PC-9 (cell line): ENCODE measurements at places on chromosomes 13 and 19.

DNA sequence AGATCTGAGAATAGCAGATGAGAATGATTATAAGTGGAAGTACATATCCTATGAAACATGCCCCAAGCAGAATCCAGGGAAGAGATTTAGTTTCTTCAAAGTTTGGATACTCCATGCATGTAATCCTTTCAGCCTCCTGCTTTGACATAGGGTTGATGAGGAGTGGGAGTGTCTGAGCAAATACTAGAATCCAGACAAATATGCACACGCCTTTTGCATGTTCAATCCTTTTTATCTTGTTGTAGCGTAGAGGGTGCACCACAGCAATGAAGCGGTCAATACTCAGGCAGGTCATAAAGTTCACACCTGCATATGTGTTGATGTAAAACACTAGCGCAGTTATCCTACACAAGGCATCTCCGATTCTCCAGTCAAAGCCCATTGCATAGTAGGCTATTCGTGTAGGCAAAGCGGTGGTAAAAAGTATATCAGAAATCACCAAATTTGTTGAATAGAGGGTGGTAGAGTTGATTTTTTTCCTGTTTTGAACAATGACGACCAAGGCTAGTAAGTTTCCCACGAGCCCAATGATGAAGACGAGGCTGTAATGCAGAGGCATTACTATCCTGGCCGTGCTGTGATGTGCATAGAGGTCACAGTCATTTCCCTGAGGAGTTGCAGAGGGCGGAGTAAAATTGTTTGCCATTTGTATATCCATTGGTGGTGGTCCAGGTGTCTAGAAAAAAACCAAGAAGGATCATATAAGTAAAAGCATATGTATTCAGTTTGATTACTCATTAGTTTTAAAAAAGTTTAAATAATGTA, 11.5 kb downstream of the GPR183 start:
- no peak for DNase-seq

DNA sequence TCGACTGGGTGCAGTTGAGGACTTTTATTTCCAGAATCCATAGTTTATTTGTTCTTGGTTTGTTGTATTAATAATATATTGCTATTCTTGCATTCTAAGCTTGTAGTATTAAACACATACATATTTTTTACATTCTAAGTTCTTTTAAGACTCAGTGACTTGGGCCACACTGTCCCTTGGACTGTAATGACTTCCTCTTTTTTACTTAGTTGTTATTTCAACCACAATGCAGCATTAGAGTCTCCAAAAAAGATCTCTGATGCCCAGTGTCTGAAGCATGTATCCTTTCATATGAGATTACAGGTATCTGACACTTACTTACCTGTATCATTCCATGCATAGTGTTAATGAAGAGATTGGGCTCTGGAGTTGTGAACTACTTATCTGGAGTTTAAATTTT, 864.9 kb upstream of the PCDH20 start:
- DNase-seq: no peak

DNA sequence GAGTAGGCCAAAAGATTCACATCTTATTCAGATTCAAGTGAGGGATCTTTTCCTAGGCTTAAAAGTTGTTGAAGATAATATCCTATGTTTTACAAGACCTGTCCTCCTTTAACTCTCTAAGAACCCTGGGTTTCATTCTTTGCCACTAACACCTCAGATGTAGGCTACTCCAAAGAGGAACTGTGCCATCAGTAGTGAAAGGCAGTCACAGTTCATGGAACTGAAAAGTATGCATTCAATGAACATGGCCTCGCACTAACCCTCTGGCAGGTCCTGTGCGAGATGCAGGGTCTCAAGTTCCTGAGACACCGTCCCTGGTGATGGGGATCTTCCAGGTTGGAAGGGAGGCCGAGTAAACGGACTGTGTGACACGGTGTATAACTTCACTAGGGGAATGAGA, 4.3 kb downstream of the LGALS14 start:
- DNase-seq: no peak

GRCh38 chr13:98454389-98454881, 122.5 kb downstream of the STK24 start:
- no peak for DNase-seq

GRCh38 chr13:66663711-66664110, 566.4 kb downstream of the PCDH9 start:
- no peak for DNase-seq

DNA sequence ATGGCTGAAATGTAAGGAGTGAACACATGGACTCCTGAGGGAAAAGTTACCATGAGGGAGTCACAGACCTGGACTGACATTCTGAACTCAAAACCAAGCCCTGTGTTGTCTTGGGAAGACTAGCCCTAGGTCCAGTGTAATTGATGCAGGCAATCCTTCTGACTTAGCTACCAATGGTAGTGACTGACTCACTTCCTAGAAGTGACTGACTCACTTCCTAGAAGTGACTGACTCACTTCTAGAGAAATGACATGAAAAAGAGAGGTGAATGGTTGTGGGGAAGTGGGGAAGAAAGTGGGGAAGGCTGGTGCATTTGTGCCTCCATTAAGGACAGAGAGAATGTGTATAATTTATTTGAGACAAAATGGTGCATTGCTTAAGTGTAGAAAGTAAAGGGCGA, 49.9 kb downstream of the EDNRB start:
- DNase-seq: no peak

- no peak for DNase-seq
Measured at GRCh38 chr19:32407004-32407992, 1.7 kb downstream of the DPY19L3 start.

GRCh38 chr19:3669082-3669946, 31.0 kb downstream of the PIP5K1C start:
- DNase-seq: no peak

- DNase-seq: no peak
Measured at GRCh38 chr19:45119582-45119981, 26.6 kb downstream of the PPP1R37 start.

DNA sequence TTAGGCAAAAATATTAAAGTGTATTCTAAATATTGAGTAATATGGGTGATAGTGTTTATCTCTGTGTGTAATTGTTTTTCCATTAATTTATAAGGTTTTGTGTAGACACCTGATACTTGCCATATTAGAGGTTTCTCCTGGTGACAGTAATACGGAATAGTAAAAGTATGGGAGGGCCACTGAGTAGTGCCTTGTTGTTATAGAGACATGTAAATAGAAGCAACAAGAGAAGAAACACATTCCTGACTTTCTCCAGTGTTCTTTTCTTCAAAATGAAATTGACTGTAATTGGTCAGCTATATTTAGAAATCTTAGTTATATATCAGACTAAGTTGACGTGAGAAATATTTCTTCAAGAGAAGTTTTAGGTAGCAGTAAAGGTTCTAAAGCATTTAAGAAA, 18.5 kb downstream of the RNASEH2B start:
- DNase-seq: no peak

DNA sequence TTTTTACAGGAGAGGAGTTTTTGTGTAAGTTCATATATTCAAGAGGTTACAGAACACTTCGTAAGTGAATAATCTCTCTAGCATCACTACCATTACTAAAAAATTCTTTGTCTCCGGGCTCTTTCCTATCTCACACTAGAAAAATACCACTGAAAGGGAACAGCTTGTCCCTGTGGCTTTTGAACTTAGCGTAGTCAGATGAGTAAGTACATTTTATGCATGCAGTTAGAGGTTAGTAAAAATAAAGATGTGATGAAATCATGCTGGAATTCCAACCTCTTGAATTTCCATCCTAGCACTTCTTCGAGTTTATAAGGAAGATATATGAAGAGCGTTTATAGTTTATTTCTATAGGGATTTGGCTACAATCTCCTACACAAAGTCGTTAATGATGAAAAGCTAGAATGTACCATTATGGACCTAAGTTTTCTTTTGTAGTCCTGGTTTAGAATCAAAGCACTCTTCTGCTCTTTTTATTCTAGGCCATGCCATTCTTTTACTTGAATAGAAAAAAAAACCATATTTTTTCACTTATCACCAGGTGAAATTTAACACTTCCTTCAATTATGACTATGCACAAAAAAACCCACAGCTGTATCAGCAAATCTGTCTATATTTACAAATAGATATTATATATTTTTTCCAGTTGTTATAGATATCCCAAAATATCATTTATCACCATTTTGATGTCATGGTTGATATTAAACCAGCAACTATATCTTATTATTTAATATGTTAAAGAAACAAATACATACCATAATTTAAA, 139.9 kb upstream of the PCDH9 start:
- no peak for DNase-seq

- DNase-seq: no peak
Measured at GRCh38 chr19:40689339-40690049, 957 bp downstream of the NUMBL start.

DNA sequence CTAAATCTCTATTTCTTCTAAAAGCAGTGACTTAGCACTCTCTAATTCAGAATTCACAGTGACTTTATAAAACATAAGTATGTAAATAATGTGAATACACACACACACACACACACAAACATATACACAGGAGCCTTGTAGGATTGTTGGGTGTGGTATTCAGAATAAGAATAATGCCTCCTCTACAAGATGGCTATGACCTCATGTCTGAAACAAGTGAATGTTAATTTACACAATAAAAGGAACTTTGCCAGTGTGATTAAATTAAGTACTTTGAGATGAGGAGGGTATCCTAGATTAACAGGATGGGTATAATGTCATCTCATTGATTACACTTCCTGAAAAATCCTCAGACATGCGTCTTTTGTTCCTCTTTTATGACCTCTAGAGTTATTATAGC, 234.6 kb downstream of the SLITRK6 start:
- DNase-seq: no peak

DNA sequence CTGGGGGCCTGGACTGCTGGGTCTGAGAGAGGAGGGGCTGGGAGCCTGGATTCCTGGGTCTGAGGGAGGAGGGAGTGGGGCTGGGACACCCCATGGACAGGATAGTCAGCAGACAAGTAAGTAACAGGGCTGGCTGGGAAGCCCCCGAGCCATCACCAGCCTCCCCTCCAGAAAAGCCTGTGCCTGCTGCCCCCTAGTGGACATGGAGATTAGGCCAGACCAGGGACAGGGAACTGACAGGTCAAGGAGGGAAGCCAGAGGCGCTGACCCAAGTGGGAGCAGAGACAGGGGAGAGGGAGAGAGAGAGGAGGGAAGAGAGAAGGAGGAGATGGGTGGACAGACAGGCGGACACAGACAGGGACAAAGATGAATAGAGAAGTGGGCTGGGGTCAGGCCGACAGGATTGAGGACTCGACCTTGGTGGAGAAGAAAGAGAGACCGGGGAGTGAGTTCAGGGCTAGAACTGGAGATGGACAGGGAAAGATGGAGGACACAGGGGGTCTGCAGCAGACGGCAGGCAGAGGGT, 6.7 kb upstream of the ERFL start:
- DNase-seq: peak; percentile 69

DNA sequence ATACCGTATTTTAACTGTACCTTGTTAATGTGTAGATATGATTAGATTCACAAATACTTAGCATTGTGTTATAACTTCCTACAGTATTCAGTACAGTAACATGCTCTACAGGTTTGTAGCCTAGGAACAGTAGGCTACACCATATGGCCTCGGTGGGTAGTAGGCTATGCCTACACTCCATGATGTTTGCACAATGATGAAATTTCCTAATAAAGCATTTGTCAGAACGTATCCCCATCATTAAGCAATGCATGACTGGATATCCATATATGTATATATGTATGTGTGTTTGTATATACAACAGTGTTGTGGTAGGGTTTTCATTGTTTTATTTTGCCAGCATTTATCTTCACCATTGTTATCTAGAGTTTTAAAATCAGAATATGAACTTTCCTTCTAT, 119.4 kb downstream of the SLC7A1 start:
- no peak for DNase-seq

DNA sequence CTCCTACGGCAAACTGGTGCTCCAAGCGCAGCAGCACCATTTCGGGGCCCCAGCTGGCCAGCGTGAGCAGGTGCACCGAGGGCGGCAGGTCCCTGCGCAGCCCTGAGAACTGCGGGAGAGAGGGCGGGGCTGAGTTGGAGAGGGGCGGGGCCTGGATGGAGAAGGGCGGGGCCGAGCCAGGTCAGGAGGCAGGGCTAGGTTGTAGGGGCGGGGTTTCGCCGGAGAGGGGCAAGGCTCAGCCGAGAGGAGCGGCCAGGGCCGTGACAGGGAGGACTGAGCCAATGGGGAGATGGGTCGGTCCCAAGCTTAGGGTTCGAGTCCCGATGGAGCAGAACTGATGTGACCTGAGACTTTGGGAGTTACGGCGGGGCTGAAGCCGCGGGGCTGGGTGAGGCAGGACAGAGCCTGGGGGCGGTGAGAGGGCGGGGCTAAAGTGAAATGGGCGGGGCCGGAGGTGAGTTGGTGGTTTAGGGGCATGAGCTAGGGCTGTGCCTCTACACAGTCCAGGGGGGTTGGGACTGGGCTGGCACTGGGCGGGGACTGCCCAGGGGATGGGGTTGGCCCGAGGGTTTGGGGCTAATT, 19.0 kb downstream of the MAN2B1 start:
- no peak for DNase-seq

DNA sequence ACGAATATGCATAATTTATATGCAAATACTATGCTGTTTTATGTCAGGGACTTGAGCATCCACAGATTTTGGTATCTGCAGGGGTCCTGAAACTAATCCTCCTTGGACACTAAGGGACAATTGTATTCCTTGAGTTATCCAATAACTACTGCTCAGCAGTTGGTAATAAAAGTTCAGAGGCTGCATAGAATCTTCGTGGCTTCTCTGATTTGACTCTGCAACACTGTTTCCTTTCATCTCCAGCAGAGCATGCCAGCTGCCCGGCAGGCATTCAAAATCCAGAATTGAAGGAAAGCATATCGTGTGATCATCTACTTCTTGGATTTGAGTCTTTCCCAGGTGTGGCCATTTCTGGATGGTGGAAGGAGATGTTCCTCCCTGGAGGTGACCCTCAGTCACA, 64.5 kb upstream of the MRI1 start:
- no peak for DNase-seq

- DNase-seq: no peak
Measured at GRCh38 chr13:36706755-36707154, 32.9 kb downstream of the SERTM1 start.

DNA sequence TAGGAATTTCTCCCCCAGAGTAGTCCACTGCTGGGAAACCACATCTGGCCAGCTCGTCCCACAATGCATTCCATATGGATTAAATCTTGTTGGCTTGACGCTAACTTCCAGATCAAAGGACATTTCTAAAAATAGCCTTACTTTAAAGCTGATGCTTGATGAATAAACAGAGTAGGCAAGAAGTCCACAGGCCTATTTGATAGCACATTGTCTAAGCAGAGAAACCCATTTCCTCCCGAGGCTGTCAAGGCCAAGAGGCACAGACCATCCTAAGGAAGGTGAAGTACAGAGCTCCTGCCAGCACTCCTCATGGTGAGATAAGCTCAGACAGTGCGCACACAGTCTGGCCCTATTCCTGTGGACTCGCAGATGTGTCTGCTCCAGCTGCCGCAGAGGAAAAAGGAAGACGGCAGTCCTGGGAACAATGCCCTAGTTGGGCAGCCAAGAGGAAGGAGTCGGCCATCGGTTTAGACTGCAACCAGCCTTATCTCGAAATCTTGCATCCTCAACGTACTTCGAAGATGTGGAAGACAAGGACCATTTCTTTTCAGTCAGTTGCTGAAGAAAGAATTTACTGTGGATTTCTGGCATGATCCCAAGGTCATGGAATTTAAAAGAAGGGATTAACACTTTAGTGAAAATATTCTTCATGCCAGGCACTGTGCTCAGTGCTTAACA, 156.8 kb downstream of the RGCC start:
- peak; percentile 16 for DNase-seq

GRCh38 chr19:566403-566802, 6.0 kb upstream of the BSG start:
- DNase-seq: no peak
